ENCODE measurements at places on chromosomes 5 and 9.

DNA sequence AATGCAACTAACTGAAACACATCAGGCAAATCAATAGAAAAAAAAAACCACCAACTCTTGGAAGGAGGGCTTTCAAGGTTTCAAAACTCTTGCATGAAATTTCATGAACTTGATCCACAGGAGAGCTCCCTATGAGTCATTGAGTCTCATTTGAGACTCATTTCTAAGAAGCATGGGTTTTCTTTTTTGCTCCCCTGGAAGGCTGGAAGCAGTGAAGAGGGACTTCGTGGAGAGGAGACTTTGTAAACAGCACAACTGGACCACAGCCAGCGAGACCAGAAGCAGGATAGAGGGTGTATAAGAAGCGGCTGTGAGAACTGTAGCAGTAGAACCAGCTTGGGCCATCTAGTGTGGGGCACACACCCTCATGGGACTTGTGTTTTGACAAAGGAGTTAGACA, 41.2 kb upstream of the RAPGEF1 start:
- DNase-seq = no peak

- no peak for DNase-seq
Measured at GRCh38 chr5:113735751-113736150, 222.3 kb downstream of the YTHDC2 start.

GRCh38 chr9:73081979-73082657, 69.5 kb upstream of the ANXA1 start:
- DNase-seq = no peak

DNA sequence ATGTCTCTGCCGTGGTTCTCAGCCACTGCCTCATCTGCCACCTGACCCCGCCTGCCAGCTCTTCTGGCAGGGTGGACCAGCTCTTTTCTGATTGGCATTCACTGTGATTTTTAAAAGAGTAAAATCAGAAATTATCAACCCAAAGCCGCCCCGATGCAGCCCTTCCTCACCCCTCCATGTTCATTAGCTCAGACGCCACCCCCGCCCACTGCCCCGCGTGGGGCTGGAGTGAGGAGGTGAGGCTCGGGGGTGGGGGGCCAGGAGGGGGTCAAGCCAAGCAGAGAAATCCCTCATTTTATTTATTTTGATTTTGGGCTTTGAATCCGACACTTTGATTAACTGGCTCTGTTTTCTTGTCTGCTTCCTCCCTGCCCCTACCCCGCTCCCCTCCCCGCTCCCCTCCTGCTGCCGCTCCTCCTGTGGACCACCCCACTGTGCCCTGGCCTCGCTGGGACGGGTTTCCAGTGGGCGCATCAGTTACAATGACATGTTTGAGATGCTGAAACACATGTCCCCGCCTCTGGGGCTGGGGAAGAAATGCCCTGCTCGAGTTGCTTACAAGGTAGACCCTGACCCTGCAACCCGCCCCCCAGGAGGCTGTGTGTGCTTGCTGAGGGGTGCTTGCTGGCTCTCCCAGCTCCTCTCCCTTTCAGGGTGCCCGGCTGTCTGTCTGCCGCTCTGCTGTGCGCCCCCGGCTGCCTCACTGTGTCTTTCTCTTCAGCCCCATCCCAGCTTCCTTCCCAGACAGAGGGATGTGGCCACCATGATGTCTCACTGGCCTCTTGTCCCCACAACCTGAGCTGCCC, 224.9 kb downstream of the CACNA1B start:
- no peak for DNase-seq

GRCh38 chr9:120187758-120188157, 392.2 kb downstream of the CDK5RAP2 start:
- DNase-seq = no peak

DNA sequence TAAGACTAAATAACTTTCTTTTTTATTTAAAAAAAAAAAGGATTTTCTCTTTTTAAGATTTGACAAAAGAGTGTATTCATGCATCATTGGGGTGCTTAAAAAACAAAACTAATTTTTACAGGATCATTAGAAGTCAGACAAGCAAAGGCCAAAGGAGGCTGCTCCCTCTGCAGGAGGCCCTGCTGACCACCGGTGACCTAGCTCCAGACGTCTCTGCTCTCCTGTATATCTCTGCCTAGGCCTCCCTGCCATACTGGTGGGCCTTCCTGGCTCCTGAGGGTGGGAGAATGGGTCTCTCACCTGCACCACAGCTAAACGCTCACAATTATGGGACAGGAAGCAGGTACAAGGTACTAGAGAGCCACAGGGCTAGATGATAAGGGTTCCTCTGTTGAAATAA, 36.6 kb downstream of the CSF2 start:
- no peak for DNase-seq

- DNase-seq = no peak
Measured at GRCh38 chr5:29230591-29230990, 1962.9 kb upstream of the CDH6 start.

DNA sequence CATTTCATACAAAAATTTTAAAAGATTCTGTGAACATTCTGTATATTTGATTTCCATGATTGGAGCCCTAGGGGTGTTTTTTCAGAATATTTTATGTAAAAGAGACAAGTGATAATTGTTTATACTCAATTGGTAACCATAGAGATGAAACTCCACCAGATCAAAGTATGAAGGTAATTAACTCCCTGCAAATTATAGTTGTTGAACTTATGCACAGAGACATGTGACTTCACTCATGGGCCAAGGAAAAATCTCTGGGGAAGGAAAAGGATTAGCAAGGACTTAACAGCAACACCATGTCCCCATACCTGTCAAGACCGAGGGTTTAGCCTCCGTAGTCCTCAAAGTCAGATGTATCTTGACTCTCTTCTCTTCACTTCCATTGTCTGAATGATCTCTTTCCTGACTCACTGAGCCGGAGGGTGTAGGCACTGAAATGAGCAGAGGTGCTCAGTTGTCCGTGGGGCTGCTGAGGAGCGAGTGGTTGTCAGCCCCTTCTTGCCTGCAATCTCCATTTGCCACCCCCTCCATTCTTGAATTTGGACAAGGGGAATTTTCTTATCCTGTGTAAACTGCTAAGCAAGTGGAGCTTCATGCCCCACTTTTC, 17.5 kb upstream of the CXCL14 start:
- DNase-seq = no peak

DNA sequence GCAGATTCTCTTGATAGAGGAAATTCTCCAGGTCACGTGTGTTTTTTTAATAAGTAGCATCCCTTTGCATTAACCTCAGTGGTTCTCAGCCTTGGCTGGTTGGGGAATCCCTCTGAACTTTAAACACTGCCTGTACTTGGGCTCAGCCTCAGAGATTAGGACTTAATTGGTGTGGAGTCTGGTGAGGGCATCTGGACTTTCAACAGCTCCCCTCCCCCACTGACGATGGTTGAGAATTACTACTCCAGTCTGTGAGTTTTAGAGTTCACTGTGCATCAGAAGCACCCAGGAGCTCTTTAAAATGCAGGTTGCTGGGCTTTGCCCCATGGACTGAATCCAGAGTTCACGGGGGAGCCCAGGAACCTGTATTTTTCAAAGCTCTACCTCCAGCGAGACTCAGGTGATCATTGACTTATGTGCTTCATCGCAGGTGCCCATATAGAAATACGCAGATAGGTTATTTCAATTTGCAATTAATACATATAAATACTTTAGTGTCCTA, 71.4 kb downstream of the DAPK1 start:
- DNase-seq = no peak

GRCh38 chr5:67102708-67103107, 93.9 kb downstream of the CD180 start:
- DNase-seq = no peak

DNA sequence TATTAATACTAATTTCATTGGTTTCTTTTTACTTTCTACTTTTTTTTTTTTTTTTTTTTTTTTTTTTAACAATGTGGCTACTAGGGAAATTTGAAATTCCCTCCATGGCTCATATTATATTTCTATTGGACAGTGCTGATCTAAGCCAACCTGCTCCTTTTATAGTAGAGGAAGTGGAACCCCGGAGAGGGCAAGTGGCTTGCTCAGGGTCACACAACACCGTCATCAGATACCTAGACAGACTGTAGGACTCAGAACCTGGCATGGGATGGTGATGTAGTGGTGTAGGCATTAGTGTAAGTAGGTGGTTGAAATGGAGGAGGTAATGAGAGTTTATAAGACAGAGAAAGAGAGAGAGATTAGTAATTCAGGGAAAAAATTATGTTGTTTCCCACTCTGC, 10.8 kb downstream of the ZNF618 start:
- no peak for DNase-seq

DNA sequence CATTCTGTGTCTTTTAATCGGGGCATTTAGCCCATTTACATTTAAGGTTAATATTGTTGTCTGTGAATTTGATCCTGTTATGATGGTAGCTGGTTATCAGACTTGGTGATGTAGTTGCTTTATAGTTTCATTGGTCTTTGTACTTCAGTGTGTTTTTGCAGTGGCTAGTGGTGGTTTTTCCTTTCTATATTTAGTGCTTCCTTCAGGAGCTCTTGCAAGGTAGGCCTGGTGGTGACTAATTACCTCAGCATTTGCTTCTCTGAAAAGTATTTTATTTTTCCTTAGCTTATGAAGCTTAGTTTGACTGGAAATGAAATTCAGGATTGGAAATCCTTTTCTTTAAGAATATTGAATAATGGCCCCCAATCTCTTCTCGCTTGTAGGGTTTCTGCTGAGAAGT, 156.9 kb downstream of the CNTLN start:
- DNase-seq = no peak

- peak; percentile 21 for DNase-seq
Measured at GRCh38 chr9:34413231-34413852, 36.6 kb upstream of the MYORG start.

- peak; percentile 21 for DNase-seq
Measured at GRCh38 chr9:98807070-98807813, at the start of gene GALNT12. Gene GALNT12, plus strand, starts transcription at chr9:98807670. Its CDS starts 29 bp downstream, at chr9:98807699.
